AG04449 (cell line): ENCODE measurements at places on chromosomes 7 and 10.

DNA sequence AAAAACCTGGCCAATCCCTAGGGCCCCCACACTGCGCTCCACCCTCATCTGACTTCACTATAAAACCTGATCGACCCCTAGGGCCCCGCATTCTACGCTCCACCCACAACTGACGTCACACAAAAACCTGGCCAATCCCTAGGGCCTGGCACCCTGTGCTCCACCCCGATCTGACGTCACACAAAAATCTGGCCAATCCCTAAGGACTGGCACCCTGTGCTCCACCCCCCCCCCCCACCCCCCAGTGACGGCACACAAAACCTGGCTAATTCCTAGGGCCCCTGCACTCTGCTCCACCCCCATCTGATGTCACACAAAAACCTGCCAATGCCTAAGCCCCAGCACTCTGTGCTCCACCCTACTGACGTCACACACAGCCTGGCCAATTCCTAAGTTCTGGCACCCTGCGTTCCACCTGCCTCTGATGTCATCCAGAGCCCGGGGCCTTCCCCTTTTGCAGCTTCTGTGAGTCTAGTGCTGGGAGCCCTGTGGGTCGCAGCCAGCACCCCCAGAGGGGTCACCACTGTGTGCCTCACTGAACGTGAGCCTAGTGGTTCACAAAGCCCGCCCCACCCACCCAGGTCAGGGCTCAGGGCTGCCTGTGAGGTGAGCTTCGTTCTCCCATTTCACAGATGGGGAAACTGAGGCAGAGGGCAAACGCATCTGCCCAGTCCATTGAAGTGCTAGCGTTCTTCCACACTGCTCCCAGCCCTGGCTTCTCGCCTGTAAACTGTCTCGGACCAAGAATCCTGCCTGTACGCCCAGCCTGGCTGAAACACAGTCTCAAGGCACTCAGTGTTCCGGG lies 40.6 kb downstream of the MICALL2 start:
- DNase-seq: no peak

GRCh38 chr7:80584778-80585177 lies 53.7 kb upstream of the CD36 start:
- DNase-seq: peak; percentile 24

GRCh38 chr7:9307131-9307530 lies 873.7 kb downstream of the NXPH1 start:
- no peak for DNase-seq

- DNase-seq: no peak
Observed at GRCh38 chr7:9600974-9601373, 1167.6 kb downstream of the NXPH1 start.

- no peak for DNase-seq
Observed at GRCh38 chr10:75703191-75703854, 271.9 kb downstream of the LRMDA start.

- no peak for DNase-seq
Observed at GRCh38 chr7:2710286-2710655, 22.3 kb downstream of the AMZ1 start.

DNA sequence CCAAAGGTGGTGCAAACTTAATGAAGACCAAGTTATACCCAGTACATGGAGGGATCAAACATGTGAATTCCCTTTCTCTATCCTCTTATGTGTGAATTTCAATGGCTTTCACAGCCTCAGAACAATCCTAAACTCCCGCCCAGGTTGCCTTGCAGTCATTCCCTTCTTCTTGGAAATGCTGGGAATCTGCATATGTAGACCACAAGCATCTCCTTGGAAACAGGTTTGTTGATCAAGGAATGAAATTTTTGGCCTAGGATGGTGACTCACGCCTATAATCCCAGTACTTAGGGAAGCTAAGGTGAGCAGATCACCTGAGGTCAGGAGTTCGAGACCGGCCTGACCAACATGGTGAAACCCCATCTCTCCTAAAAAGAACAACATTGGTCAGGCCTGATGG lies 77.8 kb upstream of the ABI1 start:
- DNase-seq: no peak

GRCh38 chr10:128065881-128066534 lies 60.2 kb downstream of the MKI67 start:
- DNase-seq: no peak

DNA sequence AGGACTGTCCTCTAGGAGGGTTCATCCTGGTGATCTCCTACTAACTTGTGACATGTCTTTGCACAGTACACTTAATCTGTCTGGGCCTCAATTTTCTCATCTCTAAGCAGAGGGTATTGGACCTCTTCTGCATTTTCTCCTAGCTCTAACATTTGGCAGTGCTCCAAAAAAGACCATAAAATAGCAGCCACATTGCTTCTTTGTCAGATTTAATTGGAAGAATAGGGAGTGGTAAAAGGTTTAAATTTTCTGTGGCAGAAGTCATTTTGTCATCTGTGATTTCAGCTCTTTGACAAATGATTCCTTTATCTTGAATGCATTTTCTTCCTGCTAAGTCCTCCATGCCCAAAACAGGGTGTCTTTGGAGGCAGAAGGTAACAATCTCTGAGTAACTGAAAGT lies 289.9 kb upstream of the LRGUK start:
- DNase-seq: no peak

DNA sequence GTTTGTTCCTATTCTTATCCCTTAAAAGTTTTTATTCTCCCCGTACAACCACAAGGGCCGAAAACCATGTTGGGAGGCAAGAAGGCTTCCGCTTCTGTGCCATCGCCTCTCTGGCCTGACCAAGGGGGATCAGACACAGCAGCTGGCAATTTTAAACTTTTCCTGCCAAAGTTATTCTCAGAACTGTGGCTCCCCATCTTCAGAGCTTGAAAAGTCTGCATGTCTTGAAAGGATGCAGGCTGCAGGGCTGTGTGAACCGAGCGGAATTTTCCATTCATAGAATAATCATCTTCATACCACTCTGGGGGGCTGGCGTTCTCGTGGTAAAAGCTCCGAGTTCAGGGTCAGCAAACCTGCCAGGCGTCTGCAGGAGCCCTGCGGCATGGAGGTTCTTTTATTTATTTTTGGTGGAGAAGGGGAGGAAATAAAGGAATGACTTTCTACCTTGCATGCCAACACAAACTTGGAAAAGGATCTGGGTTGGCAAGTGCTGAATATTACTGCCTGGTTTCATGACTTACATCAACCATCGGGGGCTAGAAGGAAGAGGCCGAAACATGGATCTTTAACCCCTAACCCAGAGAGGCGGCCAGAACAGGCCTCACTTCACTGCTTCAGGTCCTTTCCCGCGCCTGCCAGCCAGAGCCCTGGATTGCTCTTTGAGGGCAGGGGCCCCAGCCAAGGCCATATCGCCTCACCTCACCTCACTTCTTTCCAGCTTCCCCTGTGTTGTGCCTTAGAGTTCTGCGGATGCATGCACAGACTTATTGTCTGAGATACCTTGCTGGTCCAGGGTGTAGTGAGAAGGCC lies 3.0 kb upstream of the NANOS1 start:
- no peak for DNase-seq

GRCh38 chr7:150986099-150986512 lies 4.7 kb upstream of the NOS3 start:
- no peak for DNase-seq

- DNase-seq: no peak
Observed at GRCh38 chr7:64618785-64619456, 47.0 kb upstream of the ZNF107 start.

- DNase-seq: no peak
Observed at GRCh38 chr7:37476428-37476827, 27.8 kb upstream of the ELMO1 start.

DNA sequence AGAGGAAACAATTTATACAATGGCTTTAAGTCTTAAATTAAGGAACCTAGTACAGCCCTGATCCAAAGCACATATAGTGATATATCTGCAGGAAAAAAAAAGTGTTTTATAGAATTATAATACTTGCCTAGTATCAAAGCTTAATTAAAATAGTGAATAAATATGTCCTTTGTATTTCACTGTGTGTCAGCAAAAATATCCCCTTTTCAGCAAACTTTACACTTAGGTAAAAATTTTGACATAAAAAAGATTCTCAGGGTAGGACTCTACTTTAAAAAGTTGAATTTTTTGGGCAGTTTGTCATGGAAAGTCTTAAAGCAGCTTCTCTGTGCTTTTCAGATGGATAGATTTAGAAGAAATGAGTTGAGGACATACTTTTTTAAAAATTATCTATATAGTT lies 12.7 kb upstream of the NEBL start:
- DNase-seq: no peak

DNA sequence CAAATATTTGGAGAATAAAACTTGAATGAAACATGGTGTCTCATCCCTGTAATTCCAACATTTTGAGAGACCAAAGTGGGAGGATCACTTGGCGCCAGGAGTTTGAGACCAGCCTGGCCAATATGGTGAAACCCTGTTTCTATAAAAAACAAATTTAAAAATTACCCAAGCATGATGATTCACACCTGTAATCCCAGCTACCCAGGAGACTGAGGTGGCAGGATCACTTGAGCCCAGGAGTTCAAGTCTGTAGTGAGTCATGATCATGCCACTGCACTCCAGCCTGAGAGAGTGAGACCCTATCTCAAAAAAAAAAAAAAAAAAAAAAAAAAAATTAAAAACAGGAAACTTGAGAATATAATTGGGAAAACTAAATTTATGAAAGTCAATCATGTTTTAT lies 481.1 kb downstream of the SEMA3D start:
- DNase-seq: no peak

DNA sequence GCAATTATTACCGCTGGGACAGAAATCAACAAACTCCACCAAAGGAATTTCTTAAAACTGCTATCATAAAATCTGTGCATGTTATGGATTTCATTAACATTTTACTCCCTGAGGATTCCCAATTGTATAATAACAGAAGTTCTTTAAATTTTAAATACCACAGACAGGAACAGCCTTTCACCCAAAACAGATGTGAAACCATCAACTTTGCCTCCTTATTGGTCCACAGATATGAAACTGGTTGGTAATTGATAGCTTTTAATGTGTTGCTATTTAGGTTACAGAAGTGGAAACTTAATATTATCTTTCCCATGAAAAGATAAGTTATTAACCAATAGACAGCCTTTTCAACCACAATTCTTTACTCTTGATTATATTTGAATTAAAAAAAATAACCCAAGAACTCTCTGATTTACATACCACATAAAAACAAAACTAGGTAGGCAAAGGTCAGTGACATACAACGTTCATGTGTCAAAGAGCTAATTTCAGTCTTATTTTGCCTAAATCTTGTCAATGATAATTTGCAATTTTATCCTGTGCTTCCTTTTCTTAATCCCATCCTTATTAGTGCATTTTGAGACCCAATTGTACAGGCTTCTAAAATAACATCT lies 90.0 kb downstream of the NRP1 start:
- no peak for DNase-seq

DNA sequence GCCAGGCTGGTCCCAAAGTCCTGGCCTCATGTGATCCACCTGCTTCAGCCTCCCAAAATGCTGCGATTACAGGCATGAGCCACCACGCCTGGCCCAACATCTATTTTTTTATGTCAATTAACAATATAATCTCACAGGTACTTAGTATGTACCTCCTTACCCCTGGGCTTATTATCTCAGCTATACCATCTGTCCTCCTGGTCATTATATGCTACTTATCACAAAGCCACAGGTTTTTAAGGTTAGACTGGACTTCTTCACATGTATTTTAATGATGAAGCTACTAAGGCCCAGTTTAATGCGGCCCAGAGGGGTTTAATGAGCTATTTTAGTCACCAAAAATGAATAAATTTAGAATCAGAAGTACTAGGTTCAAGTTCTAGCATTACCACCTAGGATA lies 3.4 kb downstream of the NSUN6 start:
- no peak for DNase-seq
